HS-27A (cell line): ENCODE measurements at places on chromosomes 4 and X.

- no peak for DNase-seq
These were observed 85.9 kb downstream of the ARSJ start for GRCh38 chr4:113893546-113893945.

- DNase-seq, result no peak
These were observed 240.4 kb upstream of the PSAPL1 start for GRCh38 chr4:7675136-7675535.

- DNase-seq, result no peak
These were observed 114.0 kb downstream of the RBM47 start for GRCh38 chr4:40515398-40516293.

GRCh38 chrX:130125091-130125874 is 15.0 kb upstream of the ELF4 start:
- DNase-seq, result no peak

GRCh38 chr4:77006753-77007353 is 57.3 kb downstream of the SEPTIN11 start:
- no peak for DNase-seq

GRCh38 chr4:14321723-14322122 is 680.6 kb upstream of the CPEB2 start:
- DNase-seq, result no peak

GRCh38 chrX:130055103-130055502 is 55.2 kb downstream of the ELF4 start:
- DNase-seq, result no peak

- no peak for DNase-seq
These were observed 149.5 kb upstream of the WDFY3 start for GRCh38 chr4:85116008-85116407.

- no peak for DNase-seq
These were observed 26.0 kb upstream of the ENPEP start for GRCh38 chr4:110449947-110450346.

DNA sequence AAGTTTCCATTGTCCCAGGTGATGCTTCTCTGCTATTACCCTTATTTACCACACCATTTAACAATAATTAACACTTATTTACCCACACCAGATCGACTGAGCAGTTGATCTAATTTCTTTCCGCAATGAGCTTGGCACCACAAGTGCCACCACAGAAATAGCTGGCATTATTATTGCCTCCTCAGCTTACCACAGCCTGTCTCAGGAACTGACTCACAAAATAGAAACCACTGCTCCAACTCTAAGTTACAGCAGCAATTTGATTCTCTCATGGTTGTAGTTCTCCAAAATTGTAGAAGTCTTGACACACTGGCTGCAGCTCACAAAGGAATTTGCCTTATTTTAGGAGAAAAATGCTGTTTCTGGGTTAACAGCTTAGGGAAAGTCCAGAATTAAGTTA is 22.5 kb downstream of the ZNF721 start:
- no peak for DNase-seq

DNA sequence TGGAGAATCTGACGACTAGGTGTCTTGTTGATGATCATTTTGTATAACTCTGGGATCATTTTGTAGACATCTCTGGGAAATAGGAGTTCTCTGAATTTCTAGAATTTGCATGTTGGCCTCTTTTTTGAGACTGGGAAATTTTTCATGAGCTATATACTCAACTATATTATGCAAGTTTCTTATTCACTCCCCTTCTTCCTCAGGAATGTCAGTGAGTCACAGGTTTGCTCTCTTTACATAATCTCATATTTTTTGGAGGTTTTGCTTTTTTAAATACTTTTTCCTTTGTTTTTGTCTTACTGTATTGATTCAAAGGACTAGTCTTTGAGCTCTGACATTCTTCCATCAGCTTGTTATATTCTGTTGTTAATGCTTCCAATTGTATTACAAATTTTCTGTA is 1324.2 kb downstream of the TECRL start:
- no peak for DNase-seq

DNA sequence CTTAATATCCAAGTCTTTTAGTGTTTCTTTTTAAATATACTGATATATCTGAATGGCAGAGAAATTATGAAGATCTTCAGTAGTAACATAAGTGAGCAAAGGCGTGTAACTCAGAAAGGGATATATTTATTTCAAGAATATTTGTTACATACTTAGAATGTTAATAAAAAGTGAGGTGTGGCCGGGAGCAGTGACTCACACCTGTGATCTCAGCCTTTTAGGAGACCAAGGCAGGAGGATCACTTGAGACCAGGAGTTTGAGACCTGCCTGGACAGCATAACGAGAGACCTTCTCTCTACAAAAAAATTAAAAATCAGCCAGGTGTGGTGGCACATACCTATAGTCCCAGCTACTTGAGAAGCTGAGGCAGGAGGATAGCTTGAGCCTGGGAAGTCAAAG is 651.0 kb downstream of the ADGRL3 start:
- no peak for DNase-seq

DNA sequence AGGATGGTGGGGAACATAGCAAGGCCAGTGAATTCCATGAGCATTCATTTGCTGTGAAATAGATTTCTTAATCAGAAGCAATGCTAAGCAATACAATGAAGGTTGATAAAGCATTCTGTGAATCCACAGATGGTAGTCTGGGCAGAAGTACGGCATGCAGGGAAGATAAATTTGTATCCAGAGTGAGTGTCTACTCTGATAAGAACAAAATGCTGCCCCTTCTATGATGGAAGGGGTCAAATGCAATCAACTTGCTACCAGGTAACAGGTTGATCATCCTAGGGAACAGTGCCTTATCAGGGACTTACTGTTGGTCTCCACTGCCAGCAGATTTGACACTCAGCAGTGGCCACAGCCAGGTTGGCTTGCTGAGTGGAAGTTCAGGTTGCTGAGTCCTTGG is 189.4 kb downstream of the MAB21L2 start:
- DNase-seq, result no peak

DNA sequence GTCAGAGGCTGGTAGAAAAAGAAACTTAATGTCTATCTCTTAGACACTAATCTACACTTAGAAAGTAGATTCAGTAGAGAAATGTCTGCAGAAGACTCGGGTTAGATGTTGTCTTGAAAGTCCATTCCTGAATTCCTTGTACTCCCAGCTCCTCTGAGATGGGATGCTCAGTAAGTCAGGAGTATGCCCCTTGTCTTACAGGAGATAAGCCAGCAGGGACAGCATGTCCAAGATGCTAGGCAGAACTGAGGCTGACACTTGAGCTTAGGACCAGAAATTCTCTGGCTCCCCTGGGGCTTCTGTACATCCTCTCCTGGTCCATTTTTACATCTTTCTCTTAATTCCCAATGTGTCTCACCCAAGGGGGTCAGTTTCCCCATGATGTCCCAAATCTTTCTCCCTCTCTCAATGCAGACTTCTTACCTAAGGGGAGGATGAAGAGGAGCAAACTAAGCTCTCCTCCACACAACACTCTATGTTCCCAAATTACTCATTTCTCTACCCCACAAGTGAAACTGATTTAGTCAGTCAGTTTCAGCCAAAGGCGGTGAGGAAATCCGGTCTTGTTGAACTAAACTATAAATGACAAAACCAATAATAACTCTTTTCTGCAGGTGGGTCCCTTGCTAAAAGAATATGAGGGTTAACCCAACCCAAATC is 558.2 kb upstream of the DIPK2B start:
- no peak for DNase-seq

DNA sequence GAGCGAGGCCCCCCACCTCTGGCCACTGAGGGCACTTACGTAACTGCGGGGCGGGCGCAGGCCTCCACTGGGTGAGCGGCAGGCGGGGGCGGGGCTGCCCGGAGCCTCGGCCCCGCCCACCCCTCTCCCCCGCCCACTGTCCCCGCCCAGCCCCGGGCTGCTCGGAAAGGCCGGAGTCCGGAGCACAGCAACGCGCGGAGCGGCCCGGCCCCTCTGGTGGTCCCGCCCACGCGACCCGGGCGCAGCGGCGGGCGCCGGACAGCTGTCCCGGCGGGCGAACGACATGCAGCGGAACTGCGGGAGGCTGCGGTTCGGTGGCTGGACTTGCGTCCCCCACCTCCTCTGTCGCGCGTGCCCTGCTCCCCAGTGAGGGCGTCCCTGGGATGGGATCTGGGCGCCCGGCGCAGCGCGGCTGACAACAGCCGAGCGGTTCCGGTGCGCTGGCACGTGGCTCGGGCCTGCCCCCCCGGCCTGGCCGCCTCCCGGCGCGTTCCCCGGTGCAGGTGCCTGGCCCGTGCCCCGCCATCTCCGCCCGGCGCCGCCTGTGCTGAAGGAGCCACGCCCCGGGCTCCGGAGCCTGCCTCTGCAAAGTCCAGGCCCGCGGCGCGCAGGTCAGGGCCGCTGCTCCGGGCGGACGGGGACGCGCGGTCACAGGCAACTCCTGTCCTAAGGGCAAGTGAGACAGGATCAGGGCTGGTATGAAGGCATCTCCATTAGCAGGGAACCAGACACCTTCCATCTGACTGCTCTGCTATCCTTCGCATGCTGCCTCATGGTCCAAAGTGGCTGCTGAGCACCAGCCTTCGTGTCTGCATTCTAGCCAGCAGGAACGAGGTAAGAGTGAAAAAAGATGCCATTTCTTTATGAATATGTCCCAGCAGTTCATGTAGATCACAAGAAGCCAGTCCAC is 21.8 kb upstream of the JAKMIP1 start:
- no peak for DNase-seq

GRCh38 chr4:13893987-13894386 is 266.5 kb upstream of the BOD1L1 start:
- DNase-seq, result no peak

DNA sequence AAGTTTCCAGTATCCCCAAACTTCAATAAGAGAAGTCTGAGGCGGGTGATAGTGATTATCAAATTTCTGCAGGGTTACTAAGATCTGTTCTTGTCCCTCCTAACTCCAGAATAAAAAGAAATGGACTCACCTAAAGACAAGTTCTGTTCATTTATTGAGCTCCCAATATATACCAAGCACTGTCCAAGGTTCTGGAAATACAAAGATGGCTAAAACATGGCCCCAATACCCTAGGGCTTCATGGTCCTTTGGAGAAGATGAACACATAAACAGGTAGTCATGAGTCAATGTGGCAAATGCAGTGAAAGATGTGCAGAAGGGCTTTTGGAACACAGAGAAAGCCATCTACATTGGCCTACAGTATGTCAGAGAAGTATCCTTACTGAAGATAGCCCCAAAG is 231.2 kb downstream of the PPP1R2C start:
- DNase-seq, result no peak

DNA sequence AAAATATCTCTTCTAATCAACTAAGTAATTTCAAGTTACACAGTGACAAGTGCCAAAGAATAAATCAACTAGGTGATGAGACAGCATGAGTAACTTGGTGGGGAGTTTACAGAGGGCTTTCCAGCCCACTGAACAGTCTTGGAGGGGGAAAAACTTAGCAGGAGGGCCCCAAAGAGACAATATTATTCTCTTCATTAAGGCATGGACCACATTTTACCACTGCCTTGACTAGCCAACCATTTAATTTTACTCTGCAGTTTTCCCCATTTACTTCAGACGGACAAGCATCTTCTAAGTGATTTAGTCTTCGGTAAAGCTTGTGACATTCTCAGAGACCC is 25.3 kb upstream of the GATB start:
- DNase-seq, result no peak

DNA sequence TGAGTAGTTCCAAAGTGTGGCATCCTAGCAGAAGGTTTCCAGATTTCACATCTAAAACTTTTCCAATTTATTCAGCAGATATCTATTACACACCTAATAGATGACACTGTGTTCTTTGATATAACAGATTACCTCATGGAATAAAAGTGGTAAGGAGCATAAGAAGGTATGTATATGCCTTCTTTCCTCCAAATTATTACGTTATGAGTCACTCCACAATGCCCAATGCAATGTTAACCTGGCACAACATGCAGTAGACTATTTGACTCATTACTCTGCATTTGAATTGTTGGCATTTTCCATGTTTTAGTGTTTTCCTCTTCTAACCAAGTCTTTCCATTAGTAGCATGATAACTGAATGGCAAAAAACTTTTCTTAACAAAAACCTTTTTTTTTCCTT is 383.6 kb downstream of the ADGRL3 start:
- peak; percentile 59 for DNase-seq

- no peak for DNase-seq
These were observed 174.9 kb upstream of the SMARCAD1 start for GRCh38 chr4:94032754-94033153.

- DNase-seq, result peak; percentile 38
These were observed 161.5 kb downstream of the PPARGC1A start for GRCh38 chr4:23728393-23728792.

DNA sequence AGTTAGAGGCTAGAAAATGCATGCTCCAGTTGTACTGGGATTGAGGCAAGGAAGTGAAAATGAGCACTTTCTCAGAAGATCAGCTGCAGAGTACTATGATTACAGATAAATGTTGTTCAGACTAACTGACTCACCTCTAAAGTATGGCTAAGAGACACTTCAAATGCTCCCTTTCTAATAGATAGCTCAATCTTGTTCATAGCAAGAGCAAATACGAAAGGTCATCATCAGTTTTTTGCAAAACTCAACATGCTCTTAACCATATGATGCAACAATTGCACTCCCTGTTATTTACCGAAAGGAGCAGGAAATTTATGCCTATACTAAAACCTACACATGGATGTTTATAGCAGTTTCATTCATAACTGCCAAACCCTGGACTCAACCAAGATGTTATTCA is 838.4 kb upstream of the INTU start:
- no peak for DNase-seq

DNA sequence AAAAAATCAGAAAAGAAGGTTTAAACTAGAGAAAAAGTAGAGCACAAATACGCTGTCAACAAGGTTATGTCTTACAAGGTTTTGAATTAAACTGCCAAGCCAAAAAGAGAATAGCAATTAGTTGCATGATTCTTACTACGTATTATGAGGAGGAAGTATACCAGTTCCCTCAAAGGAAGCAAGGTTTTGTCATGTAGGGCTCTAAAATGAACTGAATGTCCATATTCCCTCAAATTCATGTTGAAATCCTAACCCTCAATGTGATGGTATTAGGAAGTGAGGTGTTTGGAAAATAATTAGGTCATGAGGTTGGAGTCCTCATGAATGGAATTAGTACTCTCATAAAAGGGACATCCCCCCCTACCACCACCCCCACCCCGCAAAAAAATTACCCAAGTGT is 201.0 kb downstream of the FBXW7 start:
- DNase-seq, result no peak
